WTC11 (cell line): ENCODE measurements at places on chromosomes 2 and 18. TPM values are rescaled to one million over a fixed set of nuclear protein-coding genes. Genes with fewer than 3 reads are reported as not detected.

ANAPC1 gene
- 96.9 to 122 TPM (median 97.1 TPM) in 3 replicates for total RNA-seq

PXDN gene
- total RNA-seq = 146 to 166 TPM (median 157 TPM) in 3 replicates

CYP27A1 gene
- 5.6 to 9.3 TPM (median 8.1 TPM) in 3 replicates for total RNA-seq

GRCh38 chr2:48674933-48675332 is 57.3 kb downstream of the GTF2A1L start:
- H3K4me1 ChIP-seq = no peaks in the 10 kb centered on the region
- no peaks in the 10 kb centered on the region for H3K36me3 ChIP-seq
- H3K27me3 ChIP-seq = no peaks in the 10 kb centered on the region
- no peak for DNase-seq

DNA sequence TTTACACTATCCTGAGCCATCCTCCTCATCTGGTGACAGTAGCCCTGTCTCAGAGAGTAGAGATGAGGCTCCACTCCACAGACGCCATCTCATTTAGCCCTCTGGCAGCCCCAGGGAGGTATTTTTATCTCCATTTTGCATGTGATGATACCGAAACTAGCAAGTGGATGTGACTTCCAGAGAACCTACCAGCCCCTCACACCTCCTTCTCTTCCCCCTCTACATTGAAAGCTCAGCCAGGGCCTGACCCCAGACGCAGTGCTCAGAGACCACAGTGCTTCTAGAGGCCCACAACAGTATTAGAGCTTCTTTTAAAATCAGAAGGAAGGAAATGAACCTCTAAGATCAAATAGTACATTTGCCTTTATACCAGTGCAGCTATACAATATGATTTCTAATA is 8.3 kb downstream of the GYPC start:
- no peak overlapping the region for H3K4me3 ChIP-seq
- DNase-seq = no peak
- H3K4me1 ChIP-seq = peaks cover 16% of the 10 kb centered on the region
- no peaks in the 10 kb centered on the region for H3K27me3 ChIP-seq
- H3K36me3 ChIP-seq = no peaks in the 10 kb centered on the region

GRCh38 chr2:3169106-3169870 is 208.3 kb downstream of the EIPR1 start:
- H3K27me3 ChIP-seq = no peaks in the 10 kb centered on the region
- no peak for DNase-seq
- H3K4me1 ChIP-seq = peaks cover 14% of the 10 kb centered on the region
- peaks cover 17% of the 10 kb centered on the region for H3K36me3 ChIP-seq
- H3K4me3 ChIP-seq = no peak overlapping the region

GRCh38 chr2:182630207-182630606 is 85.8 kb upstream of the DNAJC10 start:
- no peaks in the 10 kb centered on the region for H3K27me3 ChIP-seq
- H3K27ac ChIP-seq = no peak overlapping the region

DNA sequence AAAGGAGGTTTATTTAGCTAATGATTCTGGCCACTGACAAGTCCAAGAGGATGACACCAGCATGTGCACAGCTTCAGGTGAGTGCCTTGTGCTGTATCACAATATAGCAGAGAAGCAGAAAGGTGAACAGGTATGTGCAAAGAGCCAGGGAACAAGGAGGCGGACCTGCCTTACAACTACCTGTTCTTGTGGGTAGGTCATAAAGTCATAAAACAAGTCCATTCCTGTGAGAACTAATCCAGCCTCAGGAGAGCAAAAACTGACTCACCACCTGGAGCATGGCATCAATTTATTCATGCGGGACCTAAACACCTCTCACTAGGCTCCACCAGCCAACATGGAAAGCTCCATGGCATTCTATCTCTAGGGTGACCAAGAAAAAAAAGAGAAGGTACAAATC is 234.2 kb downstream of the ASXL3 start:
- no peaks in the 10 kb centered on the region for H3K36me3 ChIP-seq
- no peak overlapping the region for H3K4me3 ChIP-seq
- H3K27ac ChIP-seq = no peak overlapping the region
- no peaks in the 10 kb centered on the region for H3K27me3 ChIP-seq
- H3K4me1 ChIP-seq = peaks cover 8% of the 10 kb centered on the region; the same call in 1 of the 2 replicates

GRCh38 chr18:1252534-1252933 is 347.9 kb downstream of the ADCYAP1 start:
- H3K27ac ChIP-seq = no peak overlapping the region
- no peaks in the 10 kb centered on the region; the same call in 1 of the 2 replicates for H3K36me3 ChIP-seq
- H3K27me3 ChIP-seq = no peaks in the 10 kb centered on the region
- H3K4me3 ChIP-seq = no peak overlapping the region
- peaks cover 12% of the 10 kb centered on the region for H3K4me1 ChIP-seq
